ENCODE measurements at places on chromosomes 6 and 20.

DNA sequence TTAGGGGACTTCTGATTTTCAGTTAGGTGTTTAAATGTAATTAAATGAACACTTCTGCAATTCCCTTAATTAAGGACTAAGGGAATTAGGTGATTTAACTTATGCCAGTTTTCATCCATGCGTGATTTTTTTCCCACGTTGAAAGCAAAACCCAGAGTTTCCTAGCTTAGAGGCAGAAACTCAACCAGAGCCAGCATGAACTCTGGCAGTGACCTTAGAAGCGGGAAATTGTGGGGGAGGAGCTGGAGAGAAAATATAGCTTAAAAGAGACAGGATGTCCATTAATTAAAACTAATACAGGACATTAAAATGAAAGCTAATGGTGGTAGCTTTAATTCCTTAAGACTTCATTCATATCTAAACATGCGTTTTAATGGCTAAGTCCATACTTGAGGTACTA is 41.6 kb downstream of the IYD start:
- no peak for DNase-seq

DNA sequence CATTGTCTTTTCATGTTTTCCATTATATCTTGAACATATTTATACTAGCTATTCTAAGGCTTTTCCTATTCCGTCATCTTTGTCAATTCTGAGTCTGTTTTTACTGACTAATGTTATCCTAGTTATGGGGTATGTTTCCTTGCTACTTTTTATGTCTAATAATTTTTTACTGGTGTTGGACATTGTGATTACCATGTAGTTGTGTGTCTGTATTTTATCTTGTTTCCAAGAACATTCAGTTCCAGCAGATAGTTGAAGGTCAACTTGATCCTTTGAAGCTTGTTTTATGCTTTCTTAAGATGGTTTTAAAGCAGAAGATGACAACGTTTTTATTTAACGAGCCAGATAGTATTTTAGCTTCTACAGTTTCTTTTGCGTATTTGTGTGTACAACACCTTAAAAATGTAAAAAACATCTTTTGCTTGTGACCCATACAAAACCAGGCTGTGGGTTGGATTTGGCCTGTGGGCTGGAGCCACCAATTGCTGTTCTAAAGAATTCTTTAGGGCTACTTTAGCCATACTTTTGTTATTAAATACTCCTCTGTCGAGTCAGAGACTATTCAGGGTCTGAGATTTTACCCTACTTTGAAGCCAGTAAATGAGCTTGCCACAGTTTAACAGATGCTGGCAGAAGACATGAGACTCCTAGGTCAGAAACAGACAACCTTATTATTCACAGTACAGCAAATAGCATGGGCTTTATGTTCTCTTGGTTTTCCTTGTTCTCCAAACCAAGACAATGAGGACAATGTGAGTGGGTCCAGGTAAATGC is 38.7 kb upstream of the REV3L start:
- DNase-seq = no peak

DNA sequence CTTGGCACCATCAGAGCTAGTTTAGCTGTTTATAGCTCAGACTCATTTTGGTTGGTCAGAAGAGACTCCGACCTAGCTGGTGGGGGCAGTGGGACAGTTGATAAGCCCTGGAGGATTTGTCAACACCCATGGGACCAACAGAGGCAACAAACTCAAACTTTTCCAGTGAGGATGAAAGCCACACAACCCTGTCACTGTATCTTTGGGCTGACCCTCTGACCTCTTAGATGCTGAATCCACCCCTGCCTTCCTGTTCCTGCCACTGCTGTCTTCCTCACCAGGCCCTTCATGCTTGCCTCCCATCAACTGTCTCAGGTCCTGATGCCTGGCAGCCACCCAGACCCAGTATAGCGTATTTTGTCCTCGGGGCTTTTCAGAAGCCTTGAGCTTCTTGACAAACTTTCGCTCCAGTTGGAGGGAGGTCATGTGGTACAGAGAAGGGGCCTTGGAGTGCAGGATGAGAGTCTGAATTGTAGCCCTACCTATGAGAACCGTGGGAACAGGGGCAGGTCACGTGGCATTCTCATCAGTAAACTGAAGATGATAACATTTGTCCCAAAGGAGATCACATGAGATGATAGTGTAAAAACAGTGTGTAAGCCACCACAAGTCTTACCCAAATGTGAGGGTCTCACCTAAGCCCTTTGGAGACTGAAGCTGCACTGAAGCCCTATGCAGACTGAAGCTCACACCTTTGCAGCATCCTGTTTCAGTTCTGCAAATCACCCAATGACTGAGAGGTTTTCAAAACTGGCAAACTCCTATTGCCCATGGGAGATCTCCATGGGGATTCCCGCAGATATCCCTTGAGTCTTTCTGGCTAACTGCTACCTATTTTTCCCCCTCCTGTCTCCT is 72.0 kb upstream of the F13A1 start:
- no peak for DNase-seq

GRCh38 chr6:73657201-73657600 is 3.4 kb upstream of the SLC17A5 start:
- no peak for DNase-seq

DNA sequence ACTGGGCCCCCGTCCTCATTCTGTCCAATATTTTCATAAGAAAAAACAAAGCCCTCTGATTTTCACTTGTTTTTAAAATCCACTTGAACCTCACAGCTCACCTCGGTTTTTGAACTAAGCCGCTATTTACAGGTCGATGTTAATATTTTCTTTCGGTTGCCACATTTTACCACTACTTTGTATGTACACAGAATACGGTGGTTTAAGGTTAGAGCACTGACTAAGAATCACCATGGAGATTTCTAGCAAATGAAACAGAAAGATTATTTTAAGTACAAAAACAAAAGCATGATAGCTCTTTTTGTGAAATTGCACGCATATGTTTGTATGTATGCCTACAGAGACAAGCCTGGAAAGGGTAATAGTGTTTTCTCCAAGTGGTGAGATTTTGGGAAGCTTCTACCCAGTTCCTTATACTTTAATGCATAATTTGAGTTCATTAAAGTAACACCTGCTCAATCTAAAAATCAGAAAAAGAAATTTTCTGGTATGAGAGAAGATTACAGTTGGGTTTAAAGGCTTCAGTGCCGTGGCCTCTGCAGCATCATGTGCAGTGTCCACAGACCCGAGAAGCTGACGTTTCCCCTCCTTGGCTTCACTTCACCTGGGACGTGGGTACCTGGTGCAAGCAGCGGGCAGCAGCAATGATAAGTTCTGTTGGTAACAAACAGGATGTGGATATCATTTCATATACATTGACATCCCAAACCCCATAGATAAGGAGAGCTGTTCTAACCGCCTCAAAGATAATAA is 144.0 kb downstream of the UST start:
- no peak for DNase-seq

DNA sequence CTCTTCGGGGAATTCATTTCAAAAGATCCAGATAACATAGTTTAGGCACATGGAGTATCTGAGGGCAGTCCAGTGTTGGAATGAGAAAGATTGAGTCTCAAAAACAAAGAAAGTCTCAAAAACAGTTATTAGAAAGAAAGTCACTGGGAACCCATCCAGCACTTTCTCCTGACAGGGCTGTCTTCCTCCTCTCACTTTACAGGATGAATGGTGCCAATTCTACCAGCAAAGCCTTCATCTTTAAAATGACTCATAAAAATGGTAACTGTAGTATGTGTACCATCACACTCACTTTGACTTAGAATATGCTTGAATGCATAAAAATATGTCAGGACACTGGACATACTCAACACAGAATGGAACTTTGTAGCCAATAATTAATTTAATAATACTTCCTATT is 71.3 kb downstream of the SLC22A3 start:
- no peak for DNase-seq

GRCh38 chr6:42051268-42051653 is 937 bp downstream of the TAF8 start:
- DNase-seq = no peak

DNA sequence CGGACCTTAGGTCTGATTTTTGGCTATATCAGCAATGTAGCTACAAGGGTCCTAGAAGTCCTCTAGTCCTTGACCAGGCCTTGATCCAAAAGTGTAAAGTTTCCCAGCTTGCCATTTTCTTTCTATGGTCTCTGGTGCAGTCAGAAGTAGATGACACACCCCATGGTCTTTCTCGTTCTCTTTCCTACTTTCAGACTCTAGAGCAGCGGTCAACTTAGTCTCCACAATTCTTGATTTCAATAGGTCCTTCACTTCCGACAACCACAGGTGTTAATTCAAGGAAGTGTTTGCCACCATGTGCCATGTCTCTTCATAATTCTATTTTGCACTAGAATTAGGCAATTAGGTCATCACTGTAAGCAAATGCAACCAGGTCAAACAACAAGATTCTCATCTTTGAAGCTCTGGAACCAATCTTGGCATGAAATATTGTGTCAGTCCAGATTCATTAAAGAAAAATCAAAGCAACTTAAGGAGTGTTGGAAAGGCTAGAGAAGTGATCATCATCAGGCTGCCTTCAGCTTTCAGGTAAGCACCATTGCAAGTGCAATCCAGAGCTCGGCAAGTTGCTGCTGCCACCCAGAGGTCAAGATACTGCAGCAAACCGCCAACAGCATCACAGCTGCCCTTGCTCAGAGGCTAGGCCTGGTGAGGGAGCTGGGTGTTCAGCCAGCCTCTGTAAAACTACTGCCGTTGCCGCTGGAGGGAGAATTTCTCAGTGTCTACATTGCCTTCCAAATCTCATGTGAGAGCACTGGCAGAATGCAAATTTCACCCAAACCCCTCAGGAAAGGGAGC is 5.6 kb upstream of the SYNE1 start:
- no peak for DNase-seq

GRCh38 chr6:9116026-9116425 is 680.7 kb upstream of the SLC35B3 start:
- DNase-seq = no peak

DNA sequence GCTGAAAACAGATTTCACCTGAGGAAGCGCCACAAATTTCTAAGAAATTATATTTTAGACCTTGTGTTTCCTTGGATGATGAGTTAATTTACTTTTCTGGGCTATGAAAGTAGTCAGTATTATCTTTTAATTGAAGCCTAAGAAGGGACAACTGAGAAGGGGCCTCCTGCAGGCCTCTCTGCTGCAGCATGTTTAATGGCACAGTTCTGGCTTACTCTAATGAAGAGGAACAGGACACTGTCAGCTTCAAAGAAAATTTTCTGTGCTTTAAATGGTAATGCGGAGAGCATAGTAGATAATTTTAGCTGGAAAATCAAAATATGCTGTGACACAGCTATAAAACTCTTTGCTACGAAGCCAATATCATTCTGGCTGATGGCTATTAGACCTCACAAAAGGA is 167.4 kb downstream of the HDGFL1 start:
- DNase-seq = no peak

GRCh38 chr6:53032849-53033248 is 32.4 kb upstream of the FBXO9 start:
- DNase-seq = no peak

DNA sequence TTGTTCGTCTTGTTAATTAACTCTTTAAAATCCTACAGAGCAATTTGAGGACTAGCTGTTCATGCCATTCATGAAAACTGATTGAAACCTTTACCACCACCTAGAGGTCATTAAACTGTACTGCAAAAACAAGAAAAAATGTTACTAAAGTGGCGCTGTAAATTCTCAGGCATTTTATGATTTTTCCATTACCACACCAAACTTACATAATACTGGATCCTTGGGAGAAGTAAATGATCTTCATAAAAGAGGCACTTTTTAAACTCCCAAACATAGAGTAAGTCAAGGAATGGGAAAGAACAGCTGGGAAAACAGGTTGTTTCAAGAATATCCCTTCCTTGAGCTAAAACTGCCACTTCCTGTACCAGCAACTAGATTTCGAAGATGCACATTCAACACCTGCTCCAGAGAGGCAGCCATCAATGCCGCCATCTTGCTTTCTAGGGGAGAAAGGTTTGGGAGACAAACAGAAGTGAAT is 54.3 kb downstream of the MYLIP start:
- DNase-seq = no peak

DNA sequence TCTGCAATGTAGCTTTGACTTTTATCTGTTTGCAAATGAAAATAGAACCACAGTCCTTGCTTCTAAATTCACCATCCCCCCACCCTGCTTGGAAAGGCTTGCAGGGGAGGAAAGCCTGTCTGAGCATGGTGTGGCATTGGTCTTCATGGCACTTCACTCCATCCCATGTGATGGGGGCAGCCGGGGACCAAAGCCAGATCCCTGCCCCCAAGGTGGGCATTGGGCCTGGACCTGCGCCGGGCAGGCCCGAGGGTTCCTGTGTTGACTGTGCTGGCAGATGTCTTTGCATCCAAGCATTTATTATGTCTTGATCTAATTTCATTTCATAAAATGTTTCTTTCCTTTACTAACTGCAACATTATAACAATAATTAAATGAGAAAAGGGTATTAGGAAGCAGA is 120.0 kb downstream of the SYNDIG1 start:
- DNase-seq = no peak

GRCh38 chr6:47034926-47035325 is 7.2 kb downstream of the ADGRF1 start:
- DNase-seq = no peak

- no peak for DNase-seq
Observed at GRCh38 chr6:169337886-169338445, 84.3 kb upstream of the THBS2 start.

DNA sequence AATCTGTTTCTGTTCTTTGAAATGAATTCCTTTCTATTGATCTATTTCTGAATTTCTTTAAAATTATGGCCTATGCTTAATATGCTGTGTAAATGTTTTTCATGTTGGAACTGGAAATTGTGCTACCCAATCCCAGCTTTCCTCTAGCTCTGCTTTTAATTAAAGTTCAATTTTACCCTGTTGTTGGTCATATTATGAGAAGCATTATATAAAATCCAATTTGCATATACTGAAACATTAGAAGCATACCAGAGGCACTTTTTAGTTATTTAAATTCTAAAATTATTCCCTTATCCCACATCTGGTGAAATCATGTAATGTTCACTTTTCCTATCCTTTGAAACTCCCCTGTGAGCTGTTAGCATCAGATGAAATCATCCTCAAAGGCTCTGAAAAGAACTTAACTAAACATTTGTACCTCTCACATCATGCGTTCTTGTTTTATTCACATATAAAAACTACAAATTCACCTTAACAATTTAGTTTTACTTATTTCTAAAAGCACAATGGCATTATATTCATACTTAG is 160.6 kb upstream of the COL21A1 start:
- no peak for DNase-seq

Data from activated CD4-positive, alpha-beta T cell treated with anti-CD3 and anti-CD28 coated beads, Interleukin-2, amount 50 U/mL, for 24 hours (primary cell).